COR-L47 (cell line): ENCODE measurements at places on chromosomes 5 and 9.

GRCh38 chr5:65861830-65862241 is 64.5 kb upstream of the ERBIN start:
- DNase-seq, result no peak

- no peak for DNase-seq
These were observed 54.0 kb upstream of the SLIT3 start for GRCh38 chr5:169354921-169355320.

GRCh38 chr9:87770616-87771315 is 44.8 kb downstream of the CTSL start:
- no peak for DNase-seq

DNA sequence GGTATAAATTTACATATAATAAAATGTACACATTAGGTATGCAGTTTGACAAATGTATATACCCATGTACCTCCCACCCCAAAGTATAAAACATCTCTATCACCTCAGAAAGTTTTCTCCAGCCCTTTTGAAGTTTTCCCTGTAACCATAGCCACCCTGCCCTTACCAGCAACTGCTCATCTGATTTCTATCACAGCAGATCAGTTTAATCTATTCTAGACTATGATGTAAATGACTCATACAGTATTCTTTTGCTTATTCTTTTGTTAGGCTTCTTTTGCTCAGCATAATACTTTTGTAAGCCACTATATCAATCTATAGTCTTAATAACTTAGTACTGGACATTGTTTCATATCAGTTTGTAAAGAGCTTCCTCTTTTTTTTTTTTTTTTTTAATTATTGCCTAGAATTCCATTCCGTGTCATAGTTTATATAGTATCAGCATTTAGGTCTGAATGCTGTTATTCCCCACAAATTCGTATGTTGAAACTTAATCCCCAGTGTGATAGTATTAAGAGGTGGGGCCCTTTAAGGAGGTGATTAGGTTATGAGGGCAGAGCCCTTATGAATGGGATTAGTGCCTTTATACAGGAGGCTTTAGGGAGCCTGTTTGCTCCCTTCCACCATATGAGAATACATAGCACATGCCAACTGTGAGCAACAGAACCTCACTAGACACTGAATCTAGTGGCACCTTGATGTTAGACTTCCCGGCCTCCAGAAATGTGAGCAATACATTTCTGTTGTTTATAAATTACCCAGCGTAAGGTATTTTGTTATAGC is 20.3 kb downstream of the MELK start:
- no peak for DNase-seq

- no peak for DNase-seq
These were observed 81.5 kb downstream of the LMX1B start for GRCh38 chr9:126695186-126695585.

DNA sequence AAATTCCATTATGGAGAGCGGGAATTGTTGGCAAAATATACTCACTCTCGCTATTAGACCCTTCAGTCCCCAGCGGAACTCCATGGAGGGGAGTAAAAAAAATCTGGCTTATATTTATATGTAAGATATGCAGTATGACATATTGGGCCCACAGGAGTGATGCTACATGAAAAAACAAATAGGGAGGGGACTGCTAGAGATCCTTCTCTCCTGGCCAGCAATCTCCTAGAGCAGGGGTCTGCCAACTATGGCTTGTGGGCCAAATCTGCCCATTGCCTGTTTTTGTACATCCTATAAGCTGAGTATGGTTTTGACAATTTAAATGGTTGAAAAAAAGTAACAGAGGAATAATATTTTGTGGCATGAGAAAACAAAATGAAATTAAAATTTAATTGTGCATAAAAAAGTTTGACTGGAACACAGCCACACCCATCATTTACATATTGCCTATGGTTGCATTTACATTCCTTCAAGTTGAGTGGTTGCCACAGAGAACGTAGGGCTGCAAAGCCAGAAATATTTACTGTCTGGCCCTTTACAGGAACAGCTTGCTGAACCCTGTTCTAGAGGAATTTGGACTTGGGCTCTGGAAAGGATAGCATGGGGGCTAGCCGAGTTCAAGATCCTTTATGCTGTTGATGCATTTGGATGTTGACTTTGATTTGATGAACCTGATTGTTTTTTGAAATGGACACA is 197.3 kb upstream of the CLINT1 start:
- DNase-seq, result no peak

- no peak for DNase-seq
These were observed 300.8 kb downstream of the SEMA5A start for GRCh38 chr5:9245071-9245470.

DNA sequence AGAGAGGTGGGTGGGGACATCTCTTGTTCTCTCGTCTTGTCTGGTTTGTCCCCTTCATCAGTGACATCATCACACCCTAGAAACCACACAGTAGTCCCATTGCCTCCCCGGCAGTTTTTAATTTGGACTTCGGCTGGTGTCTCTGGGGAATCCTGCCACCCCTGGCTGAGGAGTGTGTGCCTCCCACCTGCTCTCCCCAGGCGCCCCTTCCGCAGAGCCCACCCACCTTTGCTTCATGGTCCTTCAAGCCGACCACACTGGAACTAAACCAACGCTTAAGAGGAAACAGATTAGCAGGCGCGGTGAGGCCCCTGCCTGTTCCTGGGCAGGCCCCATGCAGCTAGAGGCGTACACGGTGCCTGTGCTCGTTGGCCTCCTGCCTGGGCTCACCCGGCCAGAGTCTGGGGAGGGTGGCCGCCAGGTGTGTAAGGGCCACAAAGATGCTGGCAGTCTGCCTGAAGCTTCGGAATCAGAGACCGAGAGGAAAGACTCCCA is 107.6 kb upstream of the SPRY4 start:
- peak; percentile 12 for DNase-seq

- DNase-seq, result peak; percentile 34
These were observed 798 bp downstream of the PITX1 start for GRCh38 chr5:135032999-135033861.

DNA sequence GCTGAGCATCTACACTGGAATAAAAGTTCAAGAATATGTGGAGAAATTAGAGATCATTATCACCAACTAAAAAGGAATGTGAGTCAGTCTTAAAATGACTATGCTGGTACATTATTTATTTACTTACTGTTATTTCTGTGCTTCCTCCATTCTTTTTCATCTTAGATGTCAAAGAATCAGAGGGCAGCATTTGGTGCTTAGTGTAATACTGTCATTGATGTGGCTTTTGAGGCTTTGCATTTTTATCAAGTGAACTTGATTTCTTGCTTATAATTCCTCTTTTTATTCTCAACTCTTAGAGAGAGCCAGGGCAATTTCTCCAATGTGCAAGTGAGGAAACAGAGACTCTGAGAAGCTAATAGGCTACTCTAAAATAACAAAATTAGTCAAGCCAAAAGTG is 163.7 kb upstream of the TRPC7 start:
- no peak for DNase-seq

GRCh38 chr5:132821791-132822190 is 8.7 kb downstream of the SHROOM1 start:
- no peak for DNase-seq

DNA sequence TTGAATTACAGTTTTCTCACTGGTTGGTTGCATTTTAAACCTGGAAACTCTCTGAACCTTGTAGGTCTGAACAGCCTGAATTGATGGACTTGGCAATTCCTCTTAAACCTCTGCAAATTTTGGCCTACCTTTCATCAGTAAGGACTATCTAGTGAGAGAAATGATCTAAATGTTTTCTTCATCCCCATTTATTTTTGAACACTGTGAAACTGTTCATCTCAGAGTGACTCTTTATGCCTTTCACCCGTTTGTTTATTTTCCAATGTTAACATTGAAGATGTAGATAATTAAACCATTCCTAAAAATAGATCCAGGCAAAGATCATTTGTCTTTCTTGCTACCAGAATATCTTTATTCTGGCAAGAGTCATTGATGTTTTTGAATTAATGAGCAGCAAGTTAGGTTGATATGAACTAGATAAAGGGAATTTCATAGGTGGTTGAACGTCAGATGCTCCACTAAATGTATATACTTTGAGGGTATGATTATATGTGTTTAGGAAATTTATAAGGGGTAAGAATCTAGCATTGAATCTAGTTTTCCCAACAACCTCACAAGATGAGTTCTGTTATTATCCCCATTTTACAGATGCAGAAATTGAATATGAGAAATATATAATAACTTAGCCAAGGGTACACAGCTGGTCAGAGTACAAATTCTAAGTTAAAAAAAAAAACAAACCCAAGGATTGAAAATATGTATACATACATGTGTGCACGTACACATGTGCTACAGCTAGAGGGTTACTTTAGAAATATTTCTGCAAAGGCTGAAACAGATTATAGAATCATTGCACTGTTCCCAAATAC is 3.4 kb downstream of the CPEB4 start:
- no peak for DNase-seq

DNA sequence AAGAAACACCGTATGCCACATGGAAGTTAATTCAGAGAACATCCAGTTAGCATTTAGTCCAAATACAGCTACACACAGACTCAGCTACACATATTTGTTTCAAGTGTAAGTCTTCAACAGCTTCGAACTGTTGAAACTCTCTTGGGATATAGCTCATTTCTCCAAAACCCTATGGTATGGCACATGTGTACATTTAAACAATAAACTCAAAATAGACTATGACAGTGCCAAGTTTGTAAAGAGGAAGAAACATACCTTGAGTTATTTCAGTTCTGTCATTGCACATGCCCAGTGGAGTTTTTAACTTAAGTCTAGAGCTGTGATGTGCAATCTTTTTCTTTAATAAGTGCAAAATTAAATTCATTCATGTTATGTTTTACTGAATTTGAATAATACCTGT is 155.1 kb upstream of the RAI14 start:
- DNase-seq, result no peak

DNA sequence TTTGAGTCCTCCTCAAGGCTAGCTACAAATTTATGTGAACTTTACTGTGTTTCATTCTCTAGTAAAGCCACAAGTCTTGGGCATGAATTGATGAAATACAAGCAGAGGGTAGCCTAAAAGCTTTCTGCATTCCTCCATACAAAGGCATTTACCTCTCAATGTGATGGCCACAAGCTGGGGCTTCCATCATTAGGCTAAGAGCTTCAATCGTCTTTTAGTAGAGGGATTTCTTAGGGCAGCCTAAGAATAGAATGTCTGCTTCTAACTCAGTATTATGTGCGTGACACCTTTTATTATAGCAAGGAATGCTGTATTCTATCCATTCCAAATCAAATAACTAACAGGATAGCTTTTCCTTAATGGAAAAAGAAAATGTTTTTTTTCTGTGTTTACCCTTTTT is 3.7 kb downstream of the PLAC8L1 start:
- no peak for DNase-seq

- no peak for DNase-seq
These were observed 45.6 kb downstream of the FOXI1 start for GRCh38 chr5:170151097-170151831.

DNA sequence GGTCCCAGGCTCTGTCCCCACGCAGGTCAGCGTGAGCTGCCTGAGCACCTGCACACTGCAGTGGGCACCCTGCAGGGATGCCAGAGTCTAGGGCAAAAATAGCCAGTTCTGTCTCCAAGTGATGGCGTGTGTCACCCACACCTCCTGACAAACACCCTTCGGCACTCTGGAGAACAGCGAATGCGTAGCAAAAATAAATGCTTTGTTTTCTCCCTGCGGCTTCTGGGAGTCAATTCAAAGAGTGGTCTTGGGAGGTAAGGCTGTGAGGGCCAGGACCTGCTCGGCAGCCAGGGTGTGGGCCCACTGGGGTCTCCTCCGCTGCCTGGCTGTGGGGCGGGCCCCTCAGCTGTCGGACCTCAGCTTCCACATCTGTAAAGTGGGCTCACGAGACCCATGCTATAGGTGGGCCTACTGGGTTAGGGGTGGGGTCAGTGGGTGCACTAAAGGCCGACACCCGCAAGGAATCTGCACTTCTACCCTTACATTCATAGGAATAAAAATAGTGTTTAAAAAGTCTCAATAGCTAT is 37.4 kb downstream of the RASGEF1C start:
- no peak for DNase-seq

- no peak for DNase-seq
These were observed 124.7 kb upstream of the SEMA6A start for GRCh38 chr5:116699332-116699731.

DNA sequence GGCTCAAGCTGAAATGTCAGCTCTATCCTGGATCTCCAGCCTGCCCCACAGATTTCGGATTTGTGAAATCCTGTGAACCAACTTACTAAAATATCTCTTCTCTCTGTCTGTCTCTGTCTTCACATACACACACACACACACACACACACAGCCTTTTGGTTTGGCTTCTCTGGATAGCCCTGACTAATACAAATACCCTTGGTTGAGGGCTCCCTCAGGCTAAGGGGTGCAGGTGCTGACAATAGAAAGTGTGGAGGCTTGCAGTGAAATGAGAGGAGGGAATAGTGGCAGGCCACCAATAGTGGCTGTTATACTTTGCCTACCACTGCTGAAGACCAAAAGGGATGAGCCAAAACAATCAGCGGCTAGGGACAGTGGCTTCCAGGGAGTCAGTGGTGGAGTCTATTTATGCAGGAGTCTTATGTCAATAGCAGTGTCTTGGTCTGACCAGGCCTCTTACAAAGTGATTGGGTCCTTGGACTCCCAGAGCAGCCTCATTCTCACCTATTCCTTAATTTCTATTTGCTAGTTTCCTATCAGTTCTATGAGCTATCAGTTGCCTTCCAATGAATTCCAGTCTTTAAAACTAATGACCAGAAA is 93.2 kb upstream of the GAS1 start:
- DNase-seq, result no peak

DNA sequence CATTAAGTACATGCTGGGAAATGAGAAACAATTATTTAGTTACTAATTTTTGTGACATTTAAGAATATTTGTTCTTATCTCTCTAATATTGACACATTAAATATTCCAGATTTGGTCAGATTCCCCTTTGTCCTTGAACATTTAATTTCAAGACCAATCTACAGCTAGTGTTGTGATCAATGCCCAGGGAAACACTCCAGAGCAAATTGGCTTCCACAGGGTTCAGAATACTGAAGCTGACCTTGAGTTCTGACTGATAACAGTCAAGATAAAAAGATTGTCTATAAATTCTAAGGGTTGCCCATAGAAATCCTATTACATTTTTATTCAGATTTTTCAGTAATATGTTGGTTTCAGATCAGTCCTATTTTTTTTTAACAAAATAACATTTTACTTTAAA is 31.3 kb downstream of the ZFYVE16 start:
- DNase-seq, result no peak

- DNase-seq, result no peak
These were observed 20.5 kb downstream of the MRPL36 start for GRCh38 chr5:1779021-1779680.
